ENCODE measurements at places on chromosomes 11 and 22.

DNA sequence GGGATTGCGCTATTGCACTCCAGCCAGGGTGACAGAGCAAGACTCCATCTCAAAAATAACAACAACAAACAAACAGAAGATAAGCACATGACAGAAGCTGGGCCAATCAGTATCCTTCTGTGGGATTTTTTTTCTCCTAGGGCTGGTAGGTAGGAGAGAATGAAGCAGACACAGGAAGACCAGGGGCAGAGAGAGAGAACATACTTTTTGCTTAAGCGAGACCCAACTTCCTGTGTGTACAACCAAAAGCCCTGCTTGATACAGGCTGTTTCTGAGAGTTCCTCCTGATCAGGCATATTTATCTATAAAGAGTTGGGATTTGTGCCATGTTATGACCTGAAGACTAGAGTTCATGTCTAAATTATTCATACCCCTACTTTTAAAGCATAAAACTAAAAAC, 12.4 kb upstream of the PLEKHB1 start:
- DNase-seq: no peak

DNA sequence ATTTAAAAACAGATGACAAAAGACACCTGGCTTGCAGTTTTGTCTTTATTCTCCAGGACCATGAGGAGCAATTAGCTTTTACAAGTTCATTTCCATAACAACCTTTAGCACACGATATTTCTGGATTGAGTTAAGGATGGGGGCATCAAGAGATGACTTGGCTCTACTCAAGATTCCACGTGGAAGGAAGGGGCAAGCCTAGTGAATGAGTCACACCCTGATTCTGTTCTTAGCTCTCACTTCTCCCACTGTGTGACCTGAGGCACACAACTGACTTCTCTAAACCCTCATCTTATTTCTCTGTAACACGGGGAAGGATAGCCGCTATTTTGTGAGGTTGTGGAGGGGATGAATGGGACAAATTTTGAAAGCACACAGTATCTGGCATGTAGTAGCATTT, 185.5 kb downstream of the KIRREL3 start:
- DNase-seq: no peak

DNA sequence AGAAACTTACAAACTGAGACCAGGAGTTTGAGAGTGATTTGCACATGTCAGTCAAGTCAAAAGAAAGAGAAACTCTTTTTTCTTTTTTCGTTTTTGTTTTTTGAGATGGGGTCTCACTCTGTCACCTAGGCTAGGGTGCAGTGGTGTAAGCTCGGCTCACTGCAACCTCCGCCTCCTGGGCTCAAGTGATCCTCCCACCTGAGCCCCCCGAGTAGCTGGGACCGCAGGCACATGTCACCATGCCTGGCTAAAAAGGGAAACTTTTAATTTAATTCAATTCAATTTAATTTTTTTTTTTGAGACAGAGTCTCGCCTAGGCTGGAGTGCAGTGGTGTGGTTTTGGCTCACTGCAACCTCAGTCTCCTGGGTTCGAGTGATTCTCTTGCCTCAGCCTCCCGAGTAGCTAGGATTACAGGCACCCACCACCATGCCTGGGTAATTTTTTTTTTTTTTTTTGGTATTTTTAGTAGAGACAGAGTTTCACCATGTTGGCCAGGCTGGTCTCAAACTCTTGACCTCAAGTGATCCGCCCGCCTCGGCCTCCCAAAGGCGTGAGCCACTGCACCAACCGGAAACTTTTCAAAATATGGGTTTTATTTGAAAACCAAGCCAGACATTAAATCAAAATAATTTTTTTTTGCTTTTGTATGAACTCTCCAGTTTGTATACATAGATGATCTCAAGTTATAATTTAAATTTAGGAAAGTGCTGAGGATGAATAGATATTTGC, 9.9 kb downstream of the UCP3 start:
- DNase-seq: no peak

DNA sequence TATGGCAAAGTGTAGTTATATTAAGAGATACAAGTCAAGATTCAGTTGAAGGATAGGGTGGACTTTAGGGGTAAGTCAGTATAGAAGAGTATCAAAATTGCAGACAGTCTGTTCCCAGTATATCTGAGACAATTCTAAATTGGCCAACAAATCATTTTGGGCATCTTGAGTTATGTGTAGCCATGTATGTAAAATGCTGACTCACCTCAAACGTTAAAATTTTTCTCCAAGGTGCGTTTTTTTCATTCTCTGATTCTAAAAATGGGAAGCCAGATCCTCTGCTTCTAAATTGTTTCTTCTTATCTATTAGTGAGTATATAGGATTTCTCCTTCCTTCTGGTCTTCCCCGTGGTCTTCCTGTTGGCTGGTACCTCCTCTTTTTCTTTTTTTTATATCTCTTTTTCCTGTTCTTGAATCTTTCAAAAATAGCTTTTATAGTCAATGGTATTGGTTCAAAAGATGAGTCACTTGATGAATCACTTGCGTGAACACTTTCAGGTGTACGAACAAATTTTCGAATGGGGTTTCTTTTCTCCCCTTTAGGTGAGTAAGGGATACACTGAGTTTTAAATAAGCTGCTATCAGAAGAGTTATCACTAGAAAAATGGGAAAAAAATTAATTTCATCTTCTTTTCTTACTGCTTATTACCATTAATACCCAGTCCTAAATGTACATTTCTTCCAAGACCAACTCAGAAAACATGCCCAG, 3.2 kb downstream of the TAF1D start:
- DNase-seq: no peak

DNA sequence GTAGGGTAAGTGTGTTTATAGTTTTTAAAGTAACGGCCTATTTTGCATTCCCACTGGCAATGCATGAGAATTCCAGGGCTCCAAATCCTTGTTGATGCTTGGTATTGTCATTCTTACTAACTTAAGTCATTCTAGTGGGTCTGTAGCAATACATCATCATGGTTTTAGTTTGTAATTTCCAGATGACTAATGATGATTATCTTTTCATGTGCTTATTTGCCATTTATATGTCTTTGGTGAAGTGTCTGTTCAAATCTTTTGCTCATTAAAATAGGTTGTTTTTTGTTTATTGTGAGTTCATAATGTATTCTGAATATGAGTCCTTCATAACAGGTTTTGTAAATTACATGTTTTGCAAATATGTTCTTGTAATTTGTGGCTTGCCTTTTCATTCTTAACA, 31.2 kb downstream of the MTMR3 start:
- DNase-seq: no peak

GRCh38 chr11:116698080-116698479, 74.7 kb downstream of the BUD13 start:
- no peak for DNase-seq

GRCh38 chr11:120689596-120690275, 178.2 kb downstream of the GRIK4 start:
- DNase-seq: no peak

DNA sequence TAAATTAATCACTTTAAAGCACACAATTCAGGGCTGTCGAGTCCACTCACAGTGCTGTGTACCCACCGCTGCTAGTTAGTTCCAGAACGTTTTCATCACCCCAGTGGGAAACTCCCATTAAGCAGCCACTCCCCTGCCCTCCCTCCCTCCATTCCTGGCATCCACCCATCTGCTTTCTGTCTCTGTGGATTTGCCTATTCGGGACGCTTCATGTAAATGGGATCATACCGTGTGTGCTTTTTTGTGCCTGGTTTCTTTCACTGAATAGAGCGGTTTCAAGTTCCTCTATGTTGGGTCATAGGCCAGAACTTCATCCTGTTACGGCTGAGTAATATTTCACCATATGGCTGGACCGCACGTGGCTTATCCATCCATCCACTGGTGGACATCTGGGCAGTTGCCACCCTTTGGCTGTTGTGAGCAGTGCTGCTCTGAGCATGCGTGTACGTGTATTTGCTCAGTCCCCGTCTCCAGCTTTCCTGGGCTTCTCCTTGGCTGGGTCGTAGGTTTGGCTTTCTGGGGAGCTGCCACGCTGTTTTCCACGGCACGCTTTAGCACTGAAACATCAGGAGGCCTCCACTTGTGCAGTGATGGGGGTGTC, 30.1 kb downstream of the ARHGAP8 start:
- DNase-seq: no peak

Data from GM12864 (cell line).